Right atrium auricular region (tissue), 2 donors: ENCODE measurements at places on chromosomes 5 and 9.

- DNase-seq, result no peak
Observed at GRCh38 chr5:52773342-52773741, 14.4 kb upstream of the ITGA1 start.

GRCh38 chr5:158484150-158484549 is 615.6 kb downstream of the EBF1 start:
- DNase-seq, result no peak

DNA sequence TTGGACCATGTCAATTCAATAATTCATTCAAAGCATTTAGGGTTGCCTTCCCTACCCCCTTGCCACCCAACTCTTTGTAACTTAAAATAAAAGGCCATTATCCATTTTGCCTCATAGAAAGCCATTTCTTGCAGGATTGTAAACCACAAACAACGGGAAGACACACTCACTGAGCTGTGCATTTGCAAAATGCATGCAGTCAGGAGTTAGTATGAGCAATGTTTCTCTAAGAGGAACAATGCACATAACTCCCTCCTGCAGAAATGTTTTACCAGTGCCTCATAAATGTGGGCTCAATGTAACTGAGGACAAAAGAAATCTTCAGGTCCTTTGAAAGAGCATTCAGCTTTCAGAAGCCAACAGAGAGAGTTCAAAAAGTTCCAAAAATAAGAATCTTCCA is 98.5 kb upstream of the ABCA1 start:
- no peak for DNase-seq

GRCh38 chr5:127834094-127834531 is 130.9 kb downstream of the CCDC192 start:
- no peak for DNase-seq

- no peak for DNase-seq
Observed at GRCh38 chr5:15806613-15807012, 306.6 kb downstream of the FBXL7 start.

DNA sequence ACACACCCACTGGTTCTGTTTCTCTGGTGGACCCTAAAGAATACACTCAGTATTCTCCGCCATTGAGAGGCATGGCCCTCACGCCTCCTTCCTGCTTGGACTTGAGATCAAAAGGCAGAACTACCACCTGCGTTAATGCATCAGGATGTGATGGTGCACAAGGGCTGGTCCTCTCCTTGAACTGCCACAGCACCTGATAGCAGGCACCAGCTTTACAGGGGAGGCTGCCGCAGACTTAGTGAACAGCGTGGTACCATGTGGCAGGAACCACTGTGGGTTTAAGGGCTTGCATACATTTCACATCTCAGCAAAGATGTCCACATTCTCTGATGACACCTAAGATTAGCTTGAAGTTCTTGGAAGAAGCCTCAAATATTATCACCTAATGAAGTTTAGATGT is 208.7 kb downstream of the GADD45G start:
- DNase-seq, result peak; percentile 43

GRCh38 chr5:109038209-109038840 is 290.6 kb downstream of the FER start:
- no peak for DNase-seq

DNA sequence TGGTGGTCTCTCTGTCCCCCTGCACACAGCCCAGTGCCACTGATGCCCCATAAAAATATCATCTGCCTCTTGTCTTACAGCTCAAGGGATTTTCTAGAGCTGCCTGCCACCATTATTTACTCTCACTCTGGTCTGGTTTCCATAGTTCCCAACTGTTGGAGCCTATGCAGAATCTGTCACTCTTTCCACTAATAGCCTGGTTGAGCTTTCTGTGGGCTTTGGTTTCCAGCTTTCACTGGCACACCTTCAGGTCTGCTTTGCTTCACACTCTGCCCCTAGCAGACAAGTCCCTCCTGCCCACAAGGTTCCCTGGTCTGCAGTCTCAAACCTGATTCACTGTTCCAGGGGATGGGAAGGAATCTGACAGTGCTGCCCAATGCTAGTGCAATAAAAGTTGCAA is 103.0 kb upstream of the FTMT start:
- no peak for DNase-seq

DNA sequence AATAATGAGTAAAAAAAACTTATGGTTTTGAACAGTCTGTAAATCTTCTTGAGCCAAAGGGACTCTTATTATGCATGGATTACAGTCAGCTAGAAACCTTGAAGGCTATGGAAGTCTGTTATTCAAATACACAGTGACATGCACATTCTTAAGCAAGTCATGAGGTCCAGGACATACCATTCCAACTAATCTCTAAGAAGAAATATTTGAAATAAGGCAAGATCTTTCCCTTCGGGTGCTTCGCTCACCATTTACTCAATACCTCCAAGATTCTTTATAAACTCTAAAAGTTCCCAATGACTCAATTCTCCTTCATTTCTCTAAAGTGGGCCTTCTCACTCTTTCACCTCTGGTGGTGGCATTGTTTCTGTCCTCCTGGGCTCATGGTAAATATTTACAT is 811.0 kb downstream of the NR2F1-AS1 start:
- DNase-seq, result no peak

- no peak for DNase-seq
Observed at GRCh38 chr9:107982001-107982400, 492.4 kb upstream of the KLF4 start.

DNA sequence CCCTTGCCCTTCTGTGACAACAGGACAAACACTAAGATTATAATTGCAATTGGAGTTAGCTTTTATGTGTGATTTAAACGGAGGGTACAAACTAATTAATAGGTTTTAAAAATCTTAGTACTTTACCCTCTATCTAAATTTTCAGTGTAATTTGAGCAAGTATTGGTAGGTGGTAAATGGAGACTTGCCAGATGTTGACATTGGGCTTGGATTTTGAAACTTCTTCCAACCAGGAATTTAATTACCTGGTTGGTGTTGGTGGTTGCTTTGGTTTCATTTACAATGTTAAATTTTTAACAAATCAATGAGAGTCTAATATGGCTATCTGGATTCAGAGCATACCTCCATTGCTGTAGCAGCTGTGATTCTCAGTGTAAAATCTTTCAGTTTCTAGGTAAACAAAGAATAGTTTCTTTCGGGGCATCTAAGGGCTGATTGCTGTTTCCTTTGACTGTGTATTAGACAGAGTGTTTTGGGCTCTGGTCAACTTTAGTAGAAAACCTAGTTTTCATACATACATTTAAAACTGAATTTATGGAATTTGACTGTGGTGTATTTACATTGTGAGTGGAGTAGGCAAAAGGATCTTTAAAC is 1.9 kb downstream of the DAPK1 start:
- DNase-seq, result no peak

DNA sequence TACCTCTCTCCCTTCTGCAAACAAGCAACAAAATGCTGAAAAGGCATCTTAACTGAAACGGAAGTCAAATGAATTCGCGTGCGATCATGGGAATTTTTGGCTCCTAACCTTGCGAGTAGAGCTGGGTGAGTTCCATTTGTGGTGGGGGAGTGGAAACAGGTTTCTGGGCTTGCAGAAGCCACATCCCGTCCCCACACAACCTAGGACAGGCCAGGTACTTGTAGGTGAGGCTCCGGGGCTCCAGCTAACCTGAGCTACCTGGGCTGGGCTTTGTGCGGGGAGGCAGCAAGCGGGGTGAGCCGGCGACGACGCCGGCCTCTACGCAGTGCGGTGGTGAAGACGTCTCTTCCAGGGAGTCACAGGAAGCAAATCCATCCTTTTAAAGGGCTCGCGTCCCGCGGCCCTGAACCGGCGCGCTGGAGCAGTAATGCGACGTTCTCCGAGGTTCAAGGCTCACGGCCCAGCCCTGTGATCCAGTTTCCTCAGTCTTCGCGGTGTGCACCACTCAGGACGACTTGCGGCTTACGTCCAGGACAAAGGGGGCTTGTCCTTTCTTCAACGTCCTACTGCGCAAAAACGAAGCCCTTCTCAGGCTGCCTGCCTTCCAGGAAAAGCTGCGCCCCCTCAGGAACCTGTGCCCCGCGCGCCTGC is 567 bp upstream of the SPIN1 start:
- peak; percentile 68 for DNase-seq

DNA sequence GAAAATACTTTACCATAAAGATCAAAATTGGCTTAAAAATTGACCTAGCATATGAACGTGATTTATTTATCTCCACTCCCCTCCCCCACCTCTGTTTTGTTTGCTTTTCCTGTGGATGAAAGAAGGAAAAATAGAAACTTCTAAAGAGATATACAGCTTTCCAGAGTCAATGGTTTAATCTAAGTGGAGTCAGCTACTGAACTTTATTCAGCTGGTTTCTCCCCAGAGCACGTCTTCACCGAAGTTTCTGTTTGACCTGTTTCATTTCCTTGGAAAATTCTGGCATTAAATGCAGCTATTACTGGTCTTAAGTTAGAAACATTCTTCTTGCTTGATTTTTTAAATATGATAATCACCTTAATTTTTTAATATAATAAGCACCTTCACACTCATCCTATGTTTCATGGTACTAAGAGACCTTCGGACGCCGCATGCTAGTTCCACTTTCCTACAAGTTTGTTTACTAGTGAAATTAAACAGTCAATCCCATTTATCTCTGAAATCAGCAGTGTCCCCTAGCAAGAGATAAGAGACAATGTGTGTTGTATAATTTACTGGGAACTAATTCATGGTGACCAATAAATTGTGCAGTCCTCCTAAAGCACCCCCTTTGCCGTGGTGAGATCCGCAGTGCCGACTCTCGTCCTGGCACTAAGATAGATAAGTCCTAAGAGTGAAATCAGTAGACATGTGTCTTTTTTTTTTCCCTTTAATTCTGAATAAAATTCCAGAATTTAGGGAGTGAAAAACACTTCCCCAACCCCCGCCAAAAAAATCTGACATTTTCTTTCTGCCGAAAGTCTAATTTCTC is 89.9 kb downstream of the ARL15 start:
- DNase-seq, result no peak

DNA sequence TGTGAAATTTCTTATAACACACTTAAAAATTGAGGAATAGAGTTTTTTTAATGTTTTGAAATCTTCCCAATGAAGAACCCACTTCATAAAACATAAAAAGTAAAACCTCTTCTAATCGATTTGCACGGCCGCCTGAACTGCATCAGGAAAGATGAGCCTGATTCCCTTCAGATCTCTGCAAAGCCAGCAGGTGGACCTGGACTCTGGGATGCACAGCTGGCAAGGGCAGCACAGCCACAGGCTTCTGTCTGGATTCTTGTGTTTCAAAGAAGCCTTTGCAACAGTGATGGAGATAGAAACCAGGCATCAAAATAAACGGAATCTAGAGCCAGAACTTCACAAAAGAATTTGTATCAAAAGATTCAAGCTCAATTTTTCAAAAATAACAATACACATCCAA is 36.0 kb upstream of the SPATA31C2 start:
- DNase-seq, result no peak

DNA sequence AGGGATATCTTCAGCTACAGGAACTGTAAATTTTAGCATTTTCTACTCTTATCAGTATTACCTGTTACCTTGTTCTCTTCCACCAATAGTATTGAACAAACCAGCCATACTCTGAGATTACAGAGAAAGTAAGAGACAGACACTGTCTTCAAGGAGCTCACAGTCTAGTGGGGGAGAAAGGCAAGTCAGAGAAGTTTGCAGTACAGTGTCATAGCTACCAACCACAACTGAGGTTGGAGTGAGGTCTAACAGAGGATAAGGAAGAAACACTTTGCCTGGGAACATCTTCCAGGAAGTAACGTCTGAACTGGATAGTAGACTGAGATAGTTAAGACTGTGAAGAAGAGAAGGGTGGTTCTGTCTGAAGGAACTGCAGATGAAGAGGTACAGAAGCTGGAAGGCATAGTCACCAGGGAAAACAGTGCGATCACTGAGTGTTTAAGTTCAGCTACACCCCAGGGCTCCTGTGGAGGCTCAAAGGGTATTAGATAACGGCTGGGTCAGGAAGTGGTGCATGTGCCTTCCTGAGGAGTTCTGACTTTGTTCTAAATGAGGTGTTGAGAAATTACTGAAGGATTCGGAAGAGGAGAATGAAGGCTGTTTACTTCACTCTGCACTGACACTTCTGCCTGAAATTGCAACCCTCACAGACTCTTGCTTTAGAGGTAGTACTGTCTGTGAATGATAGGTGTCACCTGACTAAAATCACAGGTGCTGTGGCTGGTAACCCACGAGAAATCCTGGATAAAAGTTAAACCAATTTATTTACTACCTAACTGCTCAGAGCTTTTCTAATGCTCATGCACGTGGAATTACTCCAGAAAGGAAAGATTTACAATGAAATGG is 841.6 kb downstream of the MAT2B start:
- no peak for DNase-seq

GRCh38 chr5:172740428-172741205 is 30.4 kb downstream of the DUSP1 start:
- peak; percentile 89 for DNase-seq

DNA sequence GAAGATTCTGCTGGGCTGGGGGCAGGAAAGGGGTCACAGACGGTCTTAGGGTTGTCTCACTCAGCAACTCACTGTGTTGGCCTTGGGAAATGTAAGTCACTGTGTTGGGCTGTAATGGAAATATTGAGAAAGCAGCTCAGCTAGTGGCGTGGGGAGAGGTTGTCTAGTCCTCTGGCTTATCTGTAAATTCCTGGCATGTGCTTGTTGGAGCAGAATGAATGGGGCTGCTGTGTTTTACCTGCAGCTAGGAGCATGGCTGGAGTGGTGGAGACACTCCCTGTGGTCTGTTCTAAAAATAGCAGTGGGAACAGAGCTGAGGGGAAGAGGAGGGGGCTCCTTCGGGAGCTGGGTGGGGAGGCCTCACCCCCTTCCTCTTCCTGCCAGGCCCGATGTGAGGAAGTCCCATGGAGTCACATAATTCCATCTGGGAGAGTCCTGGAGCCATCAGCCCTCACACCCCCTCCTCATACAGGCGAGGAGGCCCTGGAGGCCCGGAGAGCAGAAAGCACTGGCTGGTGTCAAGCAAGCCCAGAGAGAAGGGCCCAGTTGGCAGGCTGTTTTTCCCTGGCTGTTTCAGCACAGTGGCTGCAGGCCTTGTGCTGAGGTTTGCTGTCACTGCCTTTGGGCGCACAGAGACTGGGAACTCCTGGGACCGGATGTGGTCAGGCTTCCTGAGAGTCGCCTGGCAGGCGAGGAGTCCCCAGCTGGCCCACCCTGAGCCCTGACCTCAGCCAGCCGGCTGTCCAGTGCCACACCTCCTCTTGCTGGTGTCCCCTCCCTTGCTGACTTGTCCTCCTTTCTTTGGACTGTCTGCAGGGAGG is 84.9 kb downstream of the RGS3 start:
- peak; percentile 89 for DNase-seq

- no peak for DNase-seq
Observed at GRCh38 chr5:90802474-90803317, 244.1 kb downstream of the ADGRV1 start.

DNA sequence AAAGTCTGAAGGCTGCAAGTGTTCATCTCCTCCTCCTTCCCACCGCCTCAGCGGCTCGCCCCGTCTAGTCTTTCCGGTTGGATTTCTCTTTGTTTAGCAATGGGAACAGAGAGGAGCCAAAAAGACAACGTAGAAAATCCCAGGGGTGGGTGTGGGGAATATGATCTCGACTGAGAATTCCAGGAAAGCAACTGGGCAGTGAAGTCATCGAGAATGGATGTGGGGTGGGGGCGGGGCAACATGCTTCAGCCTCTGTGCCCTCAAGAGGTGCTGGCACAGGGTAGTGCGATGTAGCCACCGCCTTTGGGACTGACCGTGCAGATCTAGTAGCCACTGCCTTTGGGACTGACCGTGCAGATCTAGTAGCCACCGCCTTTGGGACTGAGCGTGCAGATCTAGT is 12.9 kb downstream of the MSX2 start:
- DNase-seq, result no peak

- DNase-seq, result no peak
Observed at GRCh38 chr9:100064872-100065581, 33.8 kb downstream of the ERP44 start.
